ENCODE measurements at places on chromosomes 7 and 10. TPM values are rescaled to one million over a fixed set of nuclear protein-coding genes. Genes with fewer than 3 reads are reported as not detected.
A peak's percentile ranks its signal among the peaks of the same experiment; 100 is the strongest.

- no peak for DNase-seq
These were observed 286.7 kb downstream of the INHBA start for GRCh38 chr7:41416208-41416595.

DNA sequence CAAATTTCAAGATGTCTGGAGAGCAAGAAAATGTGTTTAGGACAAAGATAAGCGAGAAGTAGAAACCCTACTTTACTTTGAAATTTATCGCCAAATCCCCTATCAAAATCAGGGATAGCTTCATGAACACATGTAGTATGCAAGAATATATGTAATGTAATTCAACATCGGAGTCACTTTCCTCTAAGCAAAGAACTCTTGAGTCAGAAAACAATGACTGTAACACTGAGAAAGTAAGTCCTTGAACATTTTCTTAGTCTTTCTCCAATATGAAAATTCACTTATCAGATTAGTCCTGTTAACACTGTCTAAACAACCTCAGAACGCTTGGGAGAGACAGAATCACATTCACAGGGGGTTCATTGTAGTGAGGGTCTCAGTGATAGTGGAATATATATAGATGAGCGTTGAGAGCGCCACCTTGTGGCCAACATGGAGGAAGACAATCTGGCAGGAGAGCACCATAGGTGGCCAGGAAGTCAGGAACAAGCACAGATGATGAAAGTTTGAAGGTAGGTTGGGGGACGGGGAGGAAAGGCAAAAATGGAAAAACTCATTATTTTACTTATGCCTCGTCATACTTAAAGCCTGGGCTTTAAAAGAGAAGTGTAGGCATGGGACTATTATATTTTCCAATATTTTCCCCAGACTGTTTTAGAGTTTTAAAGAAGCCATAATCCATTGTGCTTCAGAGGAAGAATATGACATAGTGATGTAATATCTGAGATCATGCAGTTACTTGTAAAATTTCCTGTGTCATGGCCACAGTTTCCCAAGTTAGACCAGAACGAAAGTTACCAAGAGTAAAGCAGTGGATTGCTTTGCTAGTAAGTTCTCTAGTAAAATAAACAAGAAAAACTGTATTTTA is 115.5 kb upstream of the GNAI1 start:
- peak; percentile 54 for DNase-seq

GRCh38 chr7:151796871-151797537 is 79.9 kb downstream of the PRKAG2 start:
- no peak for DNase-seq

- no peak for DNase-seq
These were observed 46.1 kb downstream of the MAGI2 start for GRCh38 chr7:79407351-79407750.

- DNase-seq: no peak
These were observed 120.9 kb downstream of the VIPR2 start for GRCh38 chr7:159023746-159024145.

DNA sequence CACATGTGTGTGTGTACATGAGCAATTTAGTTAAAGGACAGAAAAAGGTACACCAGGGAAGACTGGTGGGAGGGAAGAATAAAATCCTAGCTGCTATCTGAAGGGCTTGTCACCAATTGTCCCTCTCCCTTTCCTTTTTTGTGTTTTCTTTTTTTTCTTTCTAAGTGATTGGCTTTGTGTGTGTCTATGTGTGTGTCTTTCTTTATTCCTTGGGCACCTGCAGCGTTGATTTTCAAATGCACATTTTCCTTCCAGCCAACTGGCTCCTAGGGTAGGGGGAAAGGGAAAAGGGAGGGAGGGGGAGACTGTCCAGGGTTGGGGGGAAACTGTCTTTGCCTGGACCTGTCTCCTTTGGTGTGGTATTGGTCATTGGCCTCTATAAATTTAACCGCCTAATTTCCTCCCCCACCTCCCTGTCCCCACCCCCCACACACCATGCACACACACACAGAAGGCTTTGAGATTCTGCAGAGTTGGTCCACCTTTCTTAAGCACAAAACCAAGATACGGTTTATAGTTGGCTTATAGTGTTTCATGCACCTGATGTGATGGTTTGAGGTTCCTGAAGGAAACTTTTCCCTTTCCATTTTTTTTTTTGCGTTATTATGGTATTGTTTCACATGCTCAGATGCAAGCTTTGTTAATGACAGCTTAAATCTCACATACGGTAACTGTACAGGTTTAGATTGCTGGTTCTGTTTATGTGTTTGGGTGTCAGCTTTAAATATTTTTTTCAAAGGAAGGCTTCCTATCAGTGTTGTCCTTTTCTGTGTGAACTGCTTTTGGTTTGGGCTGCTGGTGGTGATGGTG is 2.6 kb downstream of the AUTS2 start:
- DNase-seq: no peak

The COMMD3 gene
- total RNA-seq: 43.0 TPM

The POP7 gene
- 67.5 TPM for total RNA-seq

- no peak for DNase-seq
These were observed 19.7 kb upstream of the CCSER2 start for GRCh38 chr10:84308481-84309304.

All from HCT116 (cell line).